HCEC 1CT (cell line): ENCODE measurements at places on chromosomes 11 and 22.

DNA sequence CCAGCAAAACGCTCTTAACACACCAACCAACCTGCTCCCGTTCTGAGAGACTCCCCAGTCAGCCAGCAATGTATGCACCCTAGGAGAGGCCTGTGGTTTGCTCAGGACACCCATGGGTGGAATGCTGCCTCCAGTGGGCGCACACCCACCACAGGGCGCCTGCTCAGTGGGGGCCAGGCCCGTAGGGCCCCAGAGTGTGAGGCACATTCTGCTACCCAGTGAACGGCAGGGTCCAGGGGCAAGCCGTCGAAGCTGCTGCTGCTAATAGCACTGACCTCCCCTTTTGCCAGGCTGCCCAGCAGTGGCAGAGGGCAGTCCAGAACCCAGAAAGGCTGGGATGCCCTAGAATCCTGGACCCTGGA is 12.8 kb downstream of the B3GAT1 start:
- DNase-seq: no peak

DNA sequence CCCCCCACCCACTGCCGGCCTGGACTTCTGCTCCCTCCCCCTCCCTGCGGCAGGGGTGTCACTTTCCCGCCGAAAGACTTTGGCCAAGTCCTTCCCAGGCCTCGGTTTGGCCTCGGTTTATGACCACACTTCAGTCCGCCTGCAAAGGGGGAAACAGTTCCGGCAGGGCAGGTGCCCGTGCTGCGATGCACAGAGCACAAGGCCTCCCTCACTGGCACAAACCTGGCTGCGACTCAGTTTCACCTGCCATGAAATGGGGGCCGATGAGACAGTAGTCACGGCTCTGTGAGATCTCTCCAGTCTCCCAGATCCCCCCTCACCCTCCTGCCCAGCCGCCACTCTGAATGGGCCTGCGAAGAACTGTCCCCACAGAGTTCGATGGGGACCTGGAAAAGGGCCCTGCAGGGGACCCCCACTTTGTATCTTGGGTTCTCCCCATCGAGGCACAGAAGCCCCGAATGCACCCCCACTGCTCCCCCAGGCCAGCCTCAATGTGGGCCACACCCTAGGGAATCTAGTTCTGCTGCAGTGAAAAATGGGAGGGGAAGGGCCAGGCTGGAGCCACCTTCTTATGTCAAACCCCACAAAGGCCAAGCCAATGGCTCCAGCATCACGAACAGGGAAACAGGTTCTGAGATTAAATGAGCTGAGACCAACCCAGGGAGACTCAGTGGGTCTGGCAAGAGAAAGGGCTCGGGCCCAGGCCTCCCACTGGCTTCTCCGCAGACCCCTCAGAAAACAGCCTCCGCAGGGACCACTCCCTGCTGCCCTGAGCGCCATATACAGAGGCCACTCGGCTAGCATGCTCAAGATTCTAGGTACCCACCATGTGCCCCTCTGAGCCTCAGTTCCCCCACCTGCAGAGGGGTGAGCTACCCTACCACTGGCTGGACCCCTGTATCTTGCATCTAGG is 29.0 kb downstream of the ARVCF start:
- no peak for DNase-seq

DNA sequence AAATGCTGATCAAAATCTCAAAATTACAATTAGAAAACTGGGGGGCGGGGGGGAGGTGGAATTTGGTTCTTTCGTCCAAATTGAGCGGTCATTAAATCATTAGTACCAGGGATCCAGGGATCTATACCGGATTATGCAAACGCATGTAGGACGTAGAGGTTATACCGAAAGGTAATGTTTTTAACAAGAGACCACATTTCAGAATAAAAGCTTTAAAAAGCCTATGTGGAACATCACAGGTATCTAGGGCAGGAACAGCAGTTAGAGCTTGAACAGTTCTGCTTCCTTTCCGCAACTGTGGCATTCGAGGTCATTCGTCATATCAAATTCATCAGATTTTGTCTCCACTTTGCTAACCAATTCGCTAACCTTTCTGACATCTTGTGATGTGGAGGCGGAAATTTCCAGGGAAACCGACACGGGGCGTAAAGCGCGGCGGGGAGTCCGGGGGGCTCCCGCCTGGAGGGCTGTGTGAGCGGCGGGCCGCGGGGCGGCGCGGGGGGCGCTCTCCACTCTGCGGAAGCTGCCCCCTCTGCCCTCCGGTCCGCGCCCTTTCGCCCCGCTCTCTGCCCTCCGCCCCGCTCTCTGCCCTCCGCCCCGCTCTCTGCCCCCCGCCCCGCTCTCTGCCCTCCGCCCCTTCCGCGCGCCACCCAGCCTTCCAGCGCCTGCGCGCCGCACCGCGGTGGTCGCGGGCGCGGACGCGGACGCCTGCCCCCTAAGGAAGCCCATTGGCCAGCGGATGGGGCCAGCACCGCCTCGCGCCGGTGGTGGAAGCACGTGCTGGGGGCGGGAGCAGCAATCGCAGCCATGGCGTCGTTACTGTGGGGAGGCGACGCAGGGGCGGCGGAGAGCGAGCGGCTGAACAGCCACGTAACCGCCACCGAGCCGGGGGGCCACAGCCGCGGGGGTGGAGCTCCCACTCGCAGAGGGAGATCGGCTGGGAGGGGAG is at the start of gene DDX25:
Gene DDX25, plus strand, starts transcription at position 798 of the 949 bp plus-strand sequence. Its CDS starts 10 bp downstream, at position 808.
- no peak for DNase-seq

DNA sequence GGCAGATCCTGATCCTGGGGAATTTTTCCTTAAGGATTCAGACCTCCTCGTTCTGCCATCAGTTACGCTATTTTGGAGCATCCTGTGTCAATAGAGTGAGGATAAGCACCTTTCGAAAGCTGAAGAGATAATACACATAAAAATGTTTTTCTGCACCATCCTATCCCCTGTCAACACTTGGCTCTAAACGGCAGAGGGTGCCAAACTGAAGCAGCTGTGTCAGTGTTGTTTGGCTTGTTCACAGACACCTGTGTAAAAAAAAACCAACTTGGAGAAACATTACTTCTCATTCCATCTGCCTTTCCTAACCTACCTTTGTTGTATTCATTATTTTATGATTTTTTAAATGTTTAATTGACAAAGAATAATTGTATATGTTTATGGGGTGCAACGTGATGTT is 417.0 kb upstream of the DDI1 start:
- DNase-seq: peak; percentile 34

GRCh38 chr11:121613724-121614123 is 161.0 kb upstream of the SORL1-AS1 start:
- no peak for DNase-seq

GRCh38 chr11:8250434-8250833 is 13.2 kb downstream of the LMO1 start:
- DNase-seq: no peak

- DNase-seq: peak; percentile 92
These were observed 716 bp upstream of the DDB2 start for GRCh38 chr11:47213950-47214565.

GRCh38 chr11:56783448-56784041 is 35.0 kb upstream of the OR9G4 start:
- DNase-seq: peak; percentile 30

GRCh38 chr11:13316528-13316961 is 39.0 kb downstream of the BMAL1 start:
- DNase-seq: peak; percentile 54

- DNase-seq: no peak
These were observed 59.9 kb downstream of the FAM168A start for GRCh38 chr11:73537969-73538368.

DNA sequence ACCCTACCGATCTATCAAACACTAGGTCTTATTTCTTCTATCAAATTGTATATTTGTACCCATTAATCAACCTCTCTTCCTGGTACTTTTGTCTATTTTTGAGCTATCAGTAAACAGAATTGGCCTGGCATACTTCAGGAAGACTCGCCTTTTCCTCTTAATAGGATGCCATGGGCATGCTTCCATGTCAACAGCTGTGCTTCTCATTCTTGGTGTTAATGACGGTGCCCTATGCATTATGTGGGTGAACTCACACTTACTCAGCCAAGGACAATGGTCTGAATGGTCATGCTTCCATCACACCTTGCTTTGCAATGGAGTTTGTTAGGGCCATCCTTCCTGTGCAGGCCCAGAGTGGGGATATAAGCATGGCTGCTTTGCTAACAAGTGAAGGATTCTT is 521.8 kb downstream of the MIAT start:
- DNase-seq: no peak
